ENCODE measurements at places on chromosomes 12 and 14. TPM values are rescaled to one million over a fixed set of nuclear protein-coding genes. Genes with fewer than 3 reads are reported as not detected.

Gene TMEM179
- 0.49 TPM for total RNA-seq

Gene SIRT4
- 6.5 TPM for total RNA-seq

Gene ANKRD33
- total RNA-seq = not detected

Gene CLEC6A
- not detected for total RNA-seq

Gene EDDM3A
- total RNA-seq = not detected

Gene KRT77
- total RNA-seq = not detected

Gene SYT10
- not detected for total RNA-seq

Gene RNASE1
- total RNA-seq = 294 TPM

Gene LUM
- total RNA-seq = 115 TPM

Gene ERBB3
- 2.3 TPM for total RNA-seq

Gene OR11G2
- not detected for total RNA-seq

- DNase-seq = no peak
These were observed 58.8 kb downstream of the ATP2B1 start for GRCh38 chr12:89649820-89650219.

- DNase-seq = no peak
These were observed 89.5 kb upstream of the OTX2 start for GRCh38 chr14:56899829-56900228.

- no peak for DNase-seq
These were observed 4.0 kb upstream of the CPNE6 start for GRCh38 chr14:24067133-24068082.

GRCh38 chr12:127779301-127780045 is 487.5 kb upstream of the TMEM132C start:
- DNase-seq = no peak

DNA sequence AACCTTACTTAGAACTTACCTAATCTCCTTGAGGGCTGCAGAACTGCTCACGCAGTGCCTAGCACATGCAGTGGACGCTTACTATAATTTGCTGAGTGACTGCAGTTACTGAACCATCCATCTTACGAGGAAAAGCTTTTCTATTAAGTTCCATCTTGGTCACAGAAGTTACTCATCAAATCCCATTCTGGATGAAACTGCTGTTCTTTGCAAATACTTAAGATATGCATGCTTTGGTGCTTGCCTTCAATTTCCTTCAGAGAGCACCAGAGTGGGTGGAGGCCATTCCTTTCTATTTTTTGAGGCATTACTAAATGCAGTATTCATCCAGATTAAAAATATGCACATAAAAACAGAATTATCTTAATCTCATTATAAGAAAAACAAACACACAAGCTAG is 17.7 kb upstream of the PELI2 start:
- DNase-seq = no peak

DNA sequence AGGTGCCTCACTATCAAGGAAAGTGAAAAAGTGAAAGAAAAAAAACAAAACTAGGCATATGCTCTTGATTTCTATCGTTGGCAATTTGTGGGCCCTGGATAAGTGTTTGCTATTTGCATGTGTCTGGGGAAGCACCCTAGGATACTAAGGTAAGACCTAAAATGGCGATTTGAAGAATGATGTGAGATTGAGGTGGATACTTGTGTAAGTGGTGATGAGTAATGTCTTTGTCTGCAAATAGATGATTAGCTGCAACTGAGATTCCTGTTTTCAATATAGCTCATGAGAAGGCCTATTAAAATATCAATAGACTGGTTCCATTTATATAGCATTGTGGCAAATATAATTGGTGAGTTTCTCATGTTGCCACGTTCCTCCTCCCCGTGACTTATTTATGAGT is 261.7 kb downstream of the NEDD1 start:
- DNase-seq = no peak

DNA sequence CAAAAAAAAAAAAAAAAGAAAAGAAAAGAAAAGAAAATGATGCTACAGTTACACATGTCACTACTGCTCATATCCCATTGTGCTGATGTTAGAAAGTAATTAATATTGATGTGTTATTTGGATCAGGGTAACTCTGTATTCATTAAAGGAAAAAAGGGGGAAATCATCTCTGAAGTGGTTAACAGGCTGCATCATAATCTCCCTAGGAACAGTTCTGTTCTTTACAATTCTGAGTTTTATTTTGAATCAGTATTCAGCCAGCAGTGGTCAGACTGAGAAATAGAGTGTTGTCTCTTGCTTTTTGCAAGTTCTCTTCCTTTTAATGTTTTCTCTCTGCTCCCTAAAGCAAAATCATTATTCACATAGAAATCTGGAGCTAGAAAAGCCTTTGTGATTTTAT is 128.6 kb upstream of the CRY1 start:
- no peak for DNase-seq

GRCh38 chr14:34330846-34331245 is 131.2 kb downstream of the SPTSSA start:
- no peak for DNase-seq

DNA sequence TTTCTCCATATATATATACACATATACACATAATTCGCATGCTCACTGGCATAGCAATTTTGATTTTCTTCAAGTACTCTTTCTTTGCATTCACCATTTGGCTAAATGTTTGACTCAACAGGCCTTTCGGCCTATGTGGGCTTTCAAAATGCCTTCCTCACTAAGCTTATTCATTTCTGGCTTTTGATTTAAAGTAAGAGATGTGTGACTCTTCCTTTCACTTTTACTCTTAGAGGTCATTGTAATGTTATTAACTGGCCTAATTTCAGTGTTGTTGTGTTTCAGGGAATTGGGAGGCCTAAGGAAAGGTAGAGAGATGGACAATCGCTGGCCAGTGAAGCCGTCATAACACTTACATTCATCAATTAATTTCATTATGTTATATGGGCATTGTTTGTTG is 14.5 kb upstream of the KLRD1 start:
- no peak for DNase-seq

DNA sequence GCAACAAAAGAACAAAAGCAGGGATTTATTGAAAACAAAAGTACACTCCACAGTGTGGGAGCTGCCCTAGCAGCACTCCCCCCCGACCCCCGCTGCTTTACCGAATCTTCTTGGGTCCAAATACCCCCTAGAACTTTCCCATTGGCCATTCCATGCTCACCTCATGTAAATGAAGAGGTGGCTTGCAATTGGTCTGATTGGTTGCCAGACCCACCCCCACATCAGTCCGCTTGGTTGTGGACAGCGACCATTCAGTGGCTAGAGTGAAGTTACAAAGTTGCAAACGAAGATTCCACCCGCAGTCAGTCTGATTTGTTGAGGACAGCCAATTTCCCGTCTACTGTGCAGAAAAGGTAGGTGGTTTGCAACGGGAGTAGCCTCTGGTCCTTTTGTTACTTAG is 3.9 kb downstream of the STYX start:
- no peak for DNase-seq

DNA sequence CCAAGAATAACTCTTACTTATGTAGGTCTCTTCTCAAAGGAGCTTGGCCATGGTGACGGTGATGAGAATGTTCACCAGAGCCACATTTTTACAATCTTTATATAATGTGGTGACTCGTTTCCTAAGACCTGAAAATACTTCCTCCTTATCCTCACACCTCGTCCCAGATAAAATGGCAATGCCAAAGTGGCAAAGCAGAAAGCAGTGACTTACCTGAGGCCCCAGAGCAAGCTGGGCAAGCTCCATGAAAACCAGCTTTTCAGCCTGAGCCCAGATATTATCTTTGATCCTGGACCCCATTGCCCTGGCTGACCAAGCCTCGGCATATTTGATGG is 173.6 kb upstream of the PRMT8 start:
- no peak for DNase-seq

- no peak for DNase-seq
These were observed 257.9 kb upstream of the FOXN3 start for GRCh38 chr14:89674936-89675335.

GRCh38 chr12:42976620-42977019 is 387.1 kb upstream of the PRICKLE1 start:
- DNase-seq = no peak

DNA sequence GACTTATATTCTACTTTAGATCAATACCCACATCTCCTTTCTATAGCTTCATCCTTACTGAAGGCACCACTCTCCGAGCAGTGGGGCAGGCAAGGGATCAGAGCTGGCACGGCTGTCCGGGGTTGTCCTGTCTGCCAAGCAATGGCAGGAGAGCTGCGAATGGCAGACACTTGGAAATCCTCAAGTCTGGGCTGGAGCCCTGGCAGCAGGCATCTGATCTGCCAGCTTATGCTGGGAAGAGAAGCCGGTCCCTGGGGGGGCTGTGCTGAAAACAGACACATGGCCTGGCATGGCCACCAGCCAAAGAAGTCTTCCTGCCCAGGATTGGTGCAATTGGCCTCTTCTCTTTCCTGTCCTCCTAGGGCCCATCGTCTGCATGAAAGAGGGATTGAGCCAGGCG is 280.2 kb upstream of the PWP1 start:
- DNase-seq = peak; percentile 44

DNA sequence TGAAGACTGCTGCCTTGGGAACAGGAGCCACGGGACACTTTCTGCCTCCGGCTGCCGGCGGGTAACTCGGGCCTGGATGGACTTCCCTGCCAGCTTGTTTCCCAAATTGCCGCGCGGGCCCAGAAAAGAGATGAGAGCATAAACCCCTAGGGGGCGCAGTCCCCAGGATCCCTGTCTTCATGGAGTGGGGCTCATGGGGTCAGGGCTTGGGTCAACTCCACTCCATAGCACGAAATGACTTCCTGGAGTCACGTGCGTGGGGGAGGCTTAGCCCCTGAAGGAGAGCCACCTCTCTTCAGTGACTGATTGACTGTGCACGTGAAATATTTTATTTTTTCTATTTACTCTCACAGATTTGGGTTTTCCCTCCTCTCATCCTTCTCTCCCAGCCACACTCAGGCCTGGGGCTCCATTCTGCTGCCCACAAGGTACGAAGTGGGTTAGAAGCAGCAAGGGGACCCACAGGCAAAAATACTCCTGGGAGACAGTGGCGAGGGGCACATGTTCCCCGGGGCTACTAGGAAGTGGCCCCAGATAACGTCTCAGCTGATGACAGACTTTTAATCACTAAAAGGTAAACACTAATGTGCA is 10.0 kb downstream of the PGF start:
- no peak for DNase-seq

DNA sequence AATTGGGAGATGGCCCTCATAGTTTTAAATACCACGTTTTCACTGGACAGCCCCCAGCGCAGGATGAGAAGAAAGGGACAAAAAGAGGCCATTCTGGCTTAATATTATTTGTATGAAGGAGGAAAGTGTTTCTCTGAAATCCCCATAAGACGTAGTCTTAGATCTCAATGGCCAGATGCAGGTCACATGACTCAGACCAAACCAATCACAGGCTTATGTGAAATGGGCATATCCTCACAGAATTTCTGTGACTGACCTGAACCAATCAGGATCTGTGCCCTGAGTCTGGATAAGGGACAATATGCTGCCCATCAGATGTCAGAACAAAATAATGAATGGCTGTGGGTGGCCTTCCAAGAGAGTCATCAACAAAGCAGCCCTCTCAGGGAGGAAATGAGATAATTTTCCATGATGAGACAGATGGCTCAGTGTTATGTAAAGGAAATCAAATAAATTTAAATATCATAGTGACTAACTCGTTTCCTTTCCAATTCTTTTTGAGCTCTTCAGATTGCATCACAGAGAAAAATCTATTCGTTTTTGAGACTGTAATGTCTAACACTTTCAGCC is 1009.5 kb upstream of the TMEM132C start:
- no peak for DNase-seq

DNA sequence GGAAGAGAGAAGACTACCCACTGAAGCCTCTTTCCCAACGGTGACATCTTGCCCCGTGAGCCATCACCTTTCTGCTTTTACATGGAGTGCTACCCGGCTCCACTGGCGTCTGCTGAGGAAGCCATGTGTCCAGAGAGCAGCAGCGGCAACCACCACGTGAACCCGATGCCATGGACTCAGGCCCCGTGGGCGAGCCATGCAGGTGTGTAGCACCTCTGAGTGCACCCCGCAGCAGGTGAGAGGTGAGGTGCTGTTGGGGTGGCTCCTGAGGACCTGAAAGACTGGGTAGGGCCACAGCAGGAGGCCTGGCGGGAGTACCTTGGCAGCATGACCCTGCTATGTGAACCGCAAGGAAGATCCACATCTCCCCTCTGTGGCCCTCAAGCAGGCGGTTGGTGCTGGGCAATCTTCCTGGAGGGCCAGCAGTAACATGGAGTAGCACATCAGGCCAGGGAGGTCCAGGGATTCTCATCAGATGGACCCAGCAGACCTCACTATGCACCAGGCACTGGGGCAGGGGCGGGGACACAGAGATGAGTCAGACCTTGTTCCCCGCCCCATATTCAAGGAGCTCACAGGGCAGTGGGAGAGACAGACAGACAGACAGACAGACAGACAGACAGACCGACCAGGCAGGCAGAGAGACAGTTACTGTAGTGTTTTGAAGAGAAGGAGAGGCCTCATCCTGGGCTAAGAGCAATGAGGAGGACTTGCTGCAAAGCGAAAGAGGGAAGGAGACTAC is 129.6 kb downstream of the PAPOLA start:
- no peak for DNase-seq

DNA sequence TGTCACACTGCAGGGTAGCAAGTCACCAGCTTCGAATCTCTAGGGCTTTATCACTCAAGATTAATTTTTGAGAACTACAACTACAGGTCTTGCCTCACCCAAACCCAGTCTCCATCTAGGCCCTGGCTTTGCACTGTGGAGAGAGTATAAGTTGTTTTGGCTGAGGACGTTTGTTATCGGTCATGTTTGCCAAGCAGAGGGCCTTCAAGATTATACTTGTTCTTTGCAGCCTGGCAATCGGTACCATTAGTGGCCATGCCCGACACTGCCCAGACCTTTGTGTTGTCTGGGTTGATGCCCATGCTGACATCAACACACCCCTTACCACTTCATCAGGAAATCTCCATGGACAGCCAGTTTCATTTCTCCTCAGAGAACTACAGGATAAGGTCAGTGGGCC is 25.7 kb downstream of the ARG2 start:
- DNase-seq = no peak

GRCh38 chr12:116525418-116526001 is 33.7 kb upstream of the MAP1LC3B2 start:
- DNase-seq = peak; percentile 48

GRCh38 chr14:66076176-66076575 is 410.0 kb upstream of the CCDC196 start:
- DNase-seq = no peak

DNA sequence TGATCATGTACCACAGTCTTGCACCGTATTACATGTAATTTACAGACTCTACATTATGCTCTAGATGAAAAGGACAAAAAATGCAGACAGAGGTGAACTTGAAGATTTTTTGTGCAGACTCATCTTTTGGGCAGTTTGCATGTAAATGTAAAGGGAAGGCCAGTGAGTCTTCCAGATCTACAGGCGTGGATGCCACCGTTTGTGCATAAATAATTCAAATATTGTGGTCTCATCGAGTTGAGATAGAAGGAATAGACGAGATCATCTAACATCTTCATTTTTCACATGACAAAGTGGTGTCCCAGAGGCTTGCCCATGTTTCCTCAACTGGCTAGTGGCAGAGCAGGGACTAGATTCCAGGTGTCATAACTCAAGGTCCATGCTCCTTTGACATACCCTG is 125.2 kb downstream of the ALX1 start:
- no peak for DNase-seq

DNA sequence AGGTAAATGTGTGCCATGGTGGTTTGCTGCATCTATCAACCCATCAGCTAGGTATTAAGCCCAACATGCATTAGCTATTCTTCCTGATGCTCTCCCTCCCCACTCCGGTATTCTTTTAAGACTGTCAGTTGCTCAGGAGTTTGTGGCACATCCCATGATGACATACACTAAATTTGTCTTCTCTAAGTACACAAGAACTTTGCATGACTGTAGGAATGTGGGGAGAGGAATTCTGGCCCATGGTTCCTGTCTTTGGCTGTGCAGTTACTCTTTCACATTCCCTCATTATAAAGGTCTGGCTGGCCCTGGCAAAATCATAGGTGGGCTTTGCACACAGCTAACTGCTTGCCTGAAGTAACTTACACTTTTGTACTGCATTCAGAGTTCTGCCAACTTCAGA is 30.3 kb downstream of the HMGA2 start:
- no peak for DNase-seq
